ENCODE measurements at places on chromosomes 12 and 14. TPM values are rescaled to one million over a fixed set of nuclear protein-coding genes. Genes with fewer than 3 reads are reported as not detected.

Gene TPH2
- not detected for total RNA-seq

Gene TRAFD1
- 42.7 TPM for total RNA-seq

GRCh38 chr14:55901291-55901690 is 216.9 kb upstream of the PELI2 start:
- DNase-seq = no peak

- no peak for DNase-seq
Observed at GRCh38 chr14:38212111-38212510, 4.4 kb downstream of the SSTR1 start.

DNA sequence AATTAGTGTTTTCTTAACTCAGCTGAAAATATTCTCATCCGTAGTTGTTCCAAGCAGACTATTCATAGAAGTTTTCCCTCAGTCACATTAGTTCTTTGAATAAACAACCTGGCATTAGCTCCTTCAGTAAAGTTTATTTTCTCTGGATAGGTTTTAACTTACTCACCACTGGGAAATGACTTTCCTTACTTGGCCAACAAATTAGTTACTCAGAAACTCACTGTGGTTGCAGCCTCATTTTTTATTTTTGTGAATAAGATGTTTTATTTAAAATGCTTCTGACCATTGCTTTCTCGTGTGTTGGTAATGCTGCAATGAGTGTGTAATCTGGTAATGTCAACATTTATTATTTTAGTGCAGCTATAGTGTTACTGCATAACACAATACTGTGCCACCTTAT is 74.9 kb downstream of the NOVA1 start:
- DNase-seq = no peak

DNA sequence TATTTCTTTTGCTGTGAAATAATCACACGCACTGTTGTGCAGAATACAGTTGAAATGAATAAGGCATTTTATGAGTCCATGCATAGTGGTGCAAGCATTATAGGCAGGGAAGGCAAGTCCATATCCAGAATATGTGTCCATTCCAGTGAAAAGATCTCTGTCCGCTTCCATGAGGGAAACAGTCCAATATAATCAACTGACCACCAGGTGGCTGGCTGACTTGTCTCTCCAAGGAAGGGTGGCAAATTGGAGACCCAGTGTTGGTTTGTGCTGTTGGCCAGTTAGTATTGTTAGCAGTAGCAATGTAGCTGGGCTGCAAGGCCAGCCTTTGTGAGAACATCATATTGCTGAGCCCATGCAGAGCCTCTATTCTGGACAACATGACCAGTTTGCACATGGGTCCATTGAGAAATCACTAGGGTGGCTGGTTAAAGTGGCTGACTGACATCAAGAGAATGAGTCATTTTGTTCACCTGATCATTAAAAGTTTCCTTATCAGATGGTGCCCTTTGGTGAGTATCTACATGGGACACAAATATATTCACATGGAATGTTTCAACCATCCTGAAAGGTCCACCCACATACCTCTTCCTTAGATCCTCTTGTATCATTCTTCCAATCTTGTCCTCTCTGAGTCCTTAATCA is 17.3 kb upstream of the YAF2 start:
- DNase-seq = no peak

GRCh38 chr14:37807722-37808121 is 212.3 kb downstream of the TTC6 start:
- no peak for DNase-seq

GRCh38 chr14:61154641-61155040 is 126.5 kb downstream of the TMEM30B start:
- no peak for DNase-seq

DNA sequence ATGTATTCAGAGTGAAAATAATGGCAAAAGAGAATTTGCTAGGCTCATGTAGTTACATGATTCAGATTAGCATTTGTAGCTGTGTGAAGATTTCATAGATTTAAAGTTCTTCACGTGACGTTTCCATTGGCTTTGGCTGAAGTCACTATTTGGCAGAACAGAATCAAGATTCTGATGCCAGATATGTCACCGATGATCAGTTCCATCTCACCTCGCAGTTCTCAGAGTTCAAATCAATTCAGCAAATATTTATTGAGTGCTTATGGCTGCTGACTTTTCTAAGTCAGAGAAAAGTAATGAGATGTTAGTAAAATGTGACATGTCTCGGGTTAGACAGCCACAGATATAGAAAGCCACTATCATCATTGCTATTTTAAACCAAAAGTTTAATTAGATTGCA is 28.4 kb downstream of the ALX1 start:
- no peak for DNase-seq

DNA sequence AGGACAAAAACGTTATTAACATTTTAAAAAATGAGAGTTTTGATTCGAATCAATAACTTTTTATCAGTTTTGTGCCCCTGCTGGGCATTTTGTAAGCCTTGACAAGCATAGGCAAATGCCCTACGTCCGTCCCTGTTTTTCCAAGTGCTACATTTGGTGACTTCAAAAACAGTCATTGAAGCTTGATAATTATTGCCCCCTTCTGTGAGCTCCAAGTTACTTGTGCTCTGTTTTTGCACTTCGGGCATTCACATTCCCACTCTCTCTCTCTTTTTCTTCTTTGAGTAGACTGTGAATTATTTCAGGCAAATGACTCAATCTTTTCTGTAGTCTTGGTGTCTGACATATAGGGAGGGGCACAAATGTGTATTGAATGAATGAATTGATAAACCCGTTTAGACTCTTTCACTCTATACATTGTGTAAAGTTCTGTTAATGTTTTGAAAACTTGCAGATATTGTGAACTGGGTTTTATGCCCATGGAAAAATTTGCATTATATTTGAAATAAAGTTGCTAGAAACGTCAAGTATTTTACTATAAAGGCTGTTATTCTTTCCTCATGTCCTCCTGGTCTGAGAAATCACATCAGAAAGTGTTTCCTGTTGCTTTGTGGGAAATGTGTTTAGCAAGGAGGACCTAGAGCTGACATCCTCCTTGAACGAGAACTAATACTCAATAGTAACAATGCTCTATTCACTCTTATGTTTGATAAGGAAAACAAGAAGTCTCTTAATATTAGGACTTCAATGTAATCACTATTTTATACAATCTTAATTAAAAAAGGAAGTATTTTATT is 1.4 kb downstream of the APAF1 start:
- DNase-seq = no peak

- DNase-seq = no peak
Observed at GRCh38 chr12:120925740-120926563, 21.8 kb upstream of the SPPL3 start.

GRCh38 chr12:41585784-41586183 is 397.7 kb downstream of the PDZRN4 start:
- DNase-seq = no peak

All from CD4-positive, alpha-beta memory T cell (primary cell).